ENCODE measurements at places on chromosomes 7 and 10.

GRCh38 chr10:104640339-104641186 lies 527 bp upstream of the SORCS3 start:
- DNase-seq = no peak

GRCh38 chr7:152459724-152460251 lies 24.0 kb upstream of the KMT2C start:
- DNase-seq = peak; percentile 59

DNA sequence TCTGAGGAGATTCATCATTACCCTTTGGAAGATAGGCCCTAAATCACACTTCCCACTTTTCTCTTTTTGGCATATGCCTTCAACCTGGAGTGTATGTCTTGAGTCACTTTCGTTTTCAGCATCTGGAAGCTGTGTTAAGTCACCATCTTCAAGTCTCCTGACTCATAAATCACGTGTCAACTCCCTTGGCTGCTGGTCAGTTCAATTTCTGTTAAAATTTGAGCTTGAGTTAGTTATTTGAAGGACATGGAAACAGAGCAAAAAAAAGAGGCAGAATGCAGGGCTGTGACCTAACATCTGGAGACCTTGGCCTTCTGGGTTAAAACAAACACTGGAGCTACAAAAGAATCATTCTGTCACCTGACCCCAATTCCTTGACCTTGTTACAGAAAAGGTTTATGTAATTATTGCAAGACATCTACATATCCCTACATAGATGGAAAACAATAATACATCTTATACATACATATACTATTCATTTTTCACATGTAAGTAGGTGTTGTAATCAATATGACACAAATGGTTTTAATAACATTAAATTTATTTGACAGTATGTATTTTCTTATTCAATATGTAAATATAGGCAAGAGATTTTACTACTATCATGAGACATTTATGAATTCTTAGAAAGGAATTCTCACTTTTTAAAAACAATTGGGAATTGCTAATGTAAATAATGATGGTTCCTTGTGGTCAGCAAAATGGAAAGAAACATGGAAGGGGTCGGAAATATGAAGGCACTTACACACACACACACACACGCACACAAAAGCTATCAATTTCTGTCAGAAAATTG lies 169.7 kb upstream of the PHYHIPL start:
- DNase-seq = peak; percentile 54

DNA sequence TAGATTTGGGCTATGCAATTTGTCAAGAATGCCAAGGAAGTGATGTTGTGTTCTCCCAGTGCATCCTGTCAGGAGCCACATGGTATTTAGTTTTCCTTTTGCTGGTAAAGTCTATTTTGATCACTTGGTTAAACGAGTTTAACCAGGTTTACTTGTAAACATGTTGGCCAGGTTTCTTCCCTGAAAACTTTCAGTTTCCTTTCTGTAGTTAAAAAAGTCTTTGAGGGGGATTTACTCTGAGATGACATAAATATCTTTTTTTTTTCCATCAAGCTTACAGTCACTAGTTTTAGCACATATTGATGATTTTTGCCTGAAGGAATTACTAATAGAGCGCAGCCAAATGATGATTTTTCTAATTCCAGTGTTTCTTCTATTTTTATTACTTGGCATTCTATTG lies 320.5 kb downstream of the PHF14 start:
- DNase-seq = no peak

GRCh38 chr7:66143876-66144332 lies 29.3 kb downstream of the CRCP start:
- no peak for DNase-seq

DNA sequence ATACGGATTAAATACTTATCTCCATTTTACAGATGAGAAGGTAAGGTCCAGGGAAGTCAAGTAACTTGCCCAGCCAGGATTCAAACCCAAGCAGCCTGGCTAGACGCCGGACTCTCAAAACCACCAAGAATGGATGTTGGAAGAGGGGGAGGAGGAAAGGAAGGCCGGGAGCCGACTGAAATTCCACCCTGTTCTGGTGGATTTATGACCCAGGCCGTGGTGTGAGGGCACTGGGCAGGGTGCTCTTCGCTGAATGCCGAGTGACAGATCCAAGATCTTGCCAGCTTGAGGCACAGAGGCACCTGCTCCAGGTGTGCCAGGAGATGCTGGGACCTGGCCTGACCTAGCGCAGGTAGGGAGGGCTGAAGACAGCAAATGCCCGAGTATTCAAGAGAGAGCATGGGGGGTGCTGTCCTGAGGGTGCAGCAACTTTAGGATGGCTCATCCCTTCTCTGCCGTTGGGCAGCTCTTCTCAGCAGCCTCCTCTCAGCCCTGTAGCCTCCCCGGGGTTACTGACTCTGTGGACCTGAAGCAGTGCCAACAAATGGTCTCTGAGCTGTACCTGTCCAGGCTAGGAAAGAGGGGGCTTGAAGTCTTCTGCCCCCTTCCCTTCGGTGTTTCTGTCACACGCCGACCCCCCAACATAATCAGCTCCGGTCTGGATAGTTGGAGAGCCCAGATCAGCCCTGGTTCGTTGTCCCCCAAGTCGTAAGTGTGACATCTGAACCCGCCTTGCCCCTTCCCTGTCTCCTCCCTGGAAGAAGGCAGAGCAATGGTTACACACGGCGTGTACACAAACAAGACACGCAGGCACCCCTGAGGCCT lies 713 bp downstream of the LOXL4 start:
- DNase-seq = no peak

DNA sequence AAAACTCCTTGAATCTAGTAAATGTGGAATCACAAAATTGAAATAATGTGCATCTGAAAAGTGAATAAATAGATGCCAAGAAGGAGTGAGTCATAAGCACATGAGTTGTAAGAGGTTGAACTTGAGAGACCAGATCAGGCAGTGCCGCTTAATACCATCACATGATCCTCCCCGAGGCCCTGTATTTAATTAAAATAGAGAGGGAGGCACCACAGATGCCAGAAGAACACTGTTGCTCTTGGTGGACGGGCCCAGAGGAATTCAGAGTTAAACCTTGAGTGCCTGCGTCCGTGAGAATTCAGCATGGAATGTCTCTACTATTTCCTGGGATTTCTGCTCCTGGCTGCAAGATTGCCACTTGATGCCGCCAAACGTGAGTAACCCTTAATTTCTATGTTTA lies at the start of gene GPNMB:
Gene GPNMB (plus strand): TSS at position 221 of the 400 bp plus-strand sequence. CDS start 83 bp downstream, at position 304.
- DNase-seq = peak; percentile 83

DNA sequence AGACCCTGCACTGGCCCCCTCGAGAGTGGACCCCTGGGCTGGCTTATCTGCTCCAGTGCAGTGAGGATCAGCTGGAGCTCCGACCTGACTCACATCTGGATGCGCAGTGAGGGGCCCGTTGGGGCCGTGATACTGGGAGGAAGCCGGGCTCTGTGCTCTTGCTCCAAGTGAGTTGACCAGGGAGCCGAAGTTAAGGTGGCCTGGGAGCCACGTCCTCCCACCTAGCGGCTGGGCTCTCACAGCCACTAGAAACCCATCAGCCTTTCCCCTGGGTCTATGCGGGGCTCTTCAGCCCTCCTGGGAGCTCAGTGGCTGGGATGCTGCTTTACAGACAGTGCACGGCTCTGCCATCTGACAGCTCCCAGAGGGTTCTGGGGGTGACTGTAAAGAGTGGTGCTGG lies 9.1 kb downstream of the ALKBH4 start:
- no peak for DNase-seq

GRCh38 chr10:121838931-121839330 lies 88.9 kb downstream of the ATE1 start:
- DNase-seq = no peak

DNA sequence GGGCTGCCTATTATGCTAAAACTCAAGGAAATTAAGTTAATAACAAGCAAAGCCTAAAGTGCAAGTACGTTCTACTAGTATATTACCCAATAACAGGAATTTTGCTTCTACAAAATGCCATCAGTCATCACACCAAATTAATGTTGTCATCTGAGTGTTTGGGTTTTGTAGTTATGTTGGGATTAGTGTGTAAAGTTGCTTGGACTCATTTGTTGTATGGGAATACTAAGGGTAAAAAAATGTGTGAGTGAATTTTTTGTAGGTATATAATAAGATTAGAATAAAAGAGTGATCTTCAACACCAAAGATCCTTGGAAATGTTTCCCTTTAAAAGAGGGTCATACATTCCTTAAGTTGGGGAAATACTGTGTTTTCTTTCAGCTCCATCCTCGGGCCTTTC lies 38.6 kb downstream of the NRP1 start:
- no peak for DNase-seq

DNA sequence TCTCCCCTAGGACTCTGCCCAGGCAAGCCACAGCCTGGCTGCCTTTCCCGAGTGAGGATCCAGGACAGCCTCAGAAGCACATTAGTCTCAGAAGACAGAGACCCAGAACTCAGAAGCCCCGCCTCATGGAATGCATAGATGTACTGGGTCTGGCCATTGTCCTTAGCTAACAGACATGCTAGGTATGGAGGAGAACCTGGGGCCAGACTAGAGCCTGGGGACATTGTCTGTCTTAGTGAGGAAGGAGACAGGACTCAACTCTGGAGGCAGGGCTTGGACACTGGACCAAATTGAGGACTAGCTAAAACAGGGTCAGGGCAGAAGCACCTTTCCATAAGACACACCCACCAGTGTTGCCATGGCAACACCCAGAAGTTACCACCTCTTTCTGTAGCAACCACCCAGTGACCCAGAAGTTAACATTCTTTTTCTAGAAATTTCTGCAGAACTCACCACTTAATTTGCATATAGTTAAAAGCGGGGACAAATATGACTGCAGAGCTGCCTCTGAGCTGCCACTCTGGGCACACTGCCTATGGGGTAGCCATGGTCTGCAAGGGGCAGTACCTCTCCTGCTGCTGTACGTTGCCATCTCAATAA lies 27.5 kb downstream of the TLX1 start:
- DNase-seq = no peak

GRCh38 chr10:4767033-4767814 lies 58.8 kb upstream of the AKR1E2 start:
- DNase-seq = peak; percentile 68

DNA sequence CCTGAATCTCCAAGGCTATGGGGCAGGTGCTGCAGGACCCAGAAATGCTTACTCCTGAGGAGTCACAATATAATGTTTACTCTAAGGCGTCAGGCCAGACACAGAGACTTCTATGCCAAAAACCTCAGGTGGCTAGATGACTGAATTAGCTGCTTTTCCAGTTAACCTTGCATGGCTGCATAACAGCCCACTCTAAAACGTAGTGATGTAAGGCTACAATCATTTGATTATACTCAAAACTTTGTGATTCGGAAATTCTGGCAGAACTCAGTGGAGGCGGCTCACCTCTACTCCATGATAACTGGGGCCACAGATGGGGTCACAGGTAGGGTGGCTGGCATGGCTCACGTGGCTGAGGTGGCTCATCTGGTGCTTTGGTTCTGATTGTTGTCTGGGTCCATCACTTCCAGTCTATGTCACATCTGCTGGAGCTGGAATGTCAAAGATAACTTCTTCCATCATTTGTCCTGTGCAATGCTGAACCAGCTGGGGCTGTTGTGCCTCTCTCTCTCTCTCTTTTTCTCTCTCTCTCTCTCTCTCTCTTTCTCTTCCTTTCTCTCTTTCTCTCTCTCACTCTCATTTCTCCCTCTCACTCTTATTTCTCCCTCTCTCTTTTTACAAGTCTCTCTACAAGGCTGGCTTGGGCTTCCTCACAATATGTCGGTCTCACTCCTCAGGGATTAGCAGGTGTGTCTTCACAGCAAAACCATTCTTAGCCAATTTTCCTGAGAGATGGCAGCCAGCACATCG lies 11.8 kb downstream of the TMEM72 start:
- DNase-seq = no peak
